ENCODE measurements at places on chromosomes 1 and 21. TPM values are rescaled to one million over a fixed set of nuclear protein-coding genes. Genes with fewer than 3 reads are reported as not detected.

Gene GPR3
- 1.1 TPM for total RNA-seq

Gene PAFAH2
- total RNA-seq, result 12.8 TPM

Gene ENO1
- total RNA-seq, result 444 TPM

Gene ALDH4A1
- 29.3 TPM for total RNA-seq

Gene MRTO4
- 27.8 TPM for total RNA-seq

Gene COQ8A
- 33.3 TPM for total RNA-seq

Gene KPRP
- total RNA-seq, result not detected

Gene GABRD
- not detected for total RNA-seq

Gene CLDN19
- total RNA-seq, result 8.2 TPM

Gene DNM3
- 1.1 TPM for total RNA-seq

Gene HES2
- total RNA-seq, result 0.07 TPM

Gene KIF26B
- total RNA-seq, result 6.6 TPM
